ENCODE measurements at places on chromosomes 13 and 19. TPM values are rescaled to one million over a fixed set of nuclear protein-coding genes. Genes with fewer than 3 reads are reported as not detected.

IZUMO1 gene
- 2.0 TPM for total RNA-seq

MADCAM1 gene
- total RNA-seq, result 1.7 TPM

DNA sequence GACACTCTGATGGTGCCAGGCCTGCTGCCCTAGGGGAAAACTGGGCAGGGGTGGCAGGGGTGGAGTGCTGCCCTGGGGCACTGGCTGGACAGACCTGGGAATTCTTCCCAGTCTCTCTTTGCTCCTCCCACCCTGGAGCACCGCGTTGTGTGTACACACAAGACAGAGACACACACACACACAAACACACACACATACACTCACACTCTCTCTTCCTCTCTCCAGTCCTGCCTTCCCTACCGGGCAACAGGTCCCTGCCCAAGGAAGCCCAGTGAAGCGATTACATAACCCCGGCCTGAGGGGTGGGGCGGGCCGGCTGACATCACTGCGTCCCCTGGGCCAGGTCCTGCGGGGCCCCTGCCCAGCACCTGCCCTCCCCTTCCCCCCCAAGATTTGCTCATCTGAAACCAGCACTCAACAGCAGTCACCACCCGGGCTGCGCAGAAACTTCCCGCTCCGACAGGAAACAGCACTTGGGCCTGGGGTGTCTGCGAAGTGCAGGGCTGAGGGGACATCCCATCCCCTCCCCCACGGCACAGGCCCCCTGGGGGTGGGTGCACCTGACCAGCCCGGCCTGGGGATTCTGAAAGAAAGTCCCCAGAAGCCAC is 1.2 kb downstream of the MKNK2 start:
- DNase-seq, result peak; percentile 94

- peak; percentile 97 for DNase-seq
Measured at GRCh38 chr19:49680421-49681351, 3.6 kb downstream of the PRMT1 start.

DNA sequence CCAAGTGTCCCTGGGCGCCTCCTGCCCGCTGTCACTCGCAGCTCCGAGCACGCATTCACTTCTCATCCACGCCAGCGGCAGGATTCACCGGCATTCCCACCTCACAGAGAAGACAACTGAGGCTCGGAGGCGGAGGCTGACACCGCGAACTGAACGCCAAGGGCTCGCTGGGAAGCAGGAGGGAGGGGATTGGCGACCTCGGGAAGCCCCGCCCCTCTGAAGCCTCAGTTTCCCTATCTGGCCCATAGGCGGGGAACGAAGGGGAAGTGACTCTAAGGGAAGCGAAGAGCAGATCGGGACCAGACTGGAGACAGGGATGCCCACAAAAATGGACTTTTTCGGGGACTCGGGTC is 256 bp downstream of the MICOS13 start:
- DNase-seq, result no peak

GRCh38 chr13:24627090-24627714 is 53.0 kb upstream of the ATP12A start:
- DNase-seq, result no peak

RFPL4AL1 gene
- total RNA-seq, result not detected

DNA sequence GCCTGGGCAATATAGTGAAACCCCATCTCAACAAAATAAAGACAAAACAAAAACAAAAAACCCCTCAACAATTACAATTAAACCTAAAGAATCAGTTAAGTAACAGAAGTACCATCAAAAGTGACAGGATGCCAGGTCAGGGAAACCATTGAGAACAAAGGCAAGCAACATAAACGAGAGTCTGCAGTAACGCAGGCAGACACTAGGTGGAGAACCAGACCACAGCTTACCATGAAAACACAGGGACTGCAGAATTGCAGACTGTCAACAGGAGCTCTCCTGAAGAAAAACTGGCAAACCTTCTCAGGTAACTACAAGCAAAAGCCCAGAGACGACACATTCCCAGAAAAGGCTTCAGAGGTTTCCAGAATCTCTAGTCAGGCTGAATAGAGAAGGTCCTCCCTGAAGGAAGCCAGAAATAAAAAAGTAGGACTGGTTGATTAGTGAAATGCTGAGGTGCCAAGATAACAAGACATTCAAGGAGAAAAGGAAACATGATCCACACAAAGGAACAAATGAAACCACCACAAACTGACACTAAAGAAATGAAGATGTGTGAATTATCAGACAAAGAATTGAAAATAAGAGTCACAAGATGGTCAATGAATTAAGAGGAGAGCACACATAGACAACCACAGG is 2.2 kb upstream of the ZNF665 start:
- DNase-seq, result no peak

DMAC2 gene
- 33.0 TPM for total RNA-seq

- no peak for DNase-seq
Measured at GRCh38 chr13:86174622-86175021, 375.4 kb upstream of the SLITRK6 start.

ZNF790 gene
- total RNA-seq, result 5.6 TPM

All from mesenteric fat pad (tissue), 1 donor.